ENCODE measurements at places on chromosomes 1 and 21.

DNA sequence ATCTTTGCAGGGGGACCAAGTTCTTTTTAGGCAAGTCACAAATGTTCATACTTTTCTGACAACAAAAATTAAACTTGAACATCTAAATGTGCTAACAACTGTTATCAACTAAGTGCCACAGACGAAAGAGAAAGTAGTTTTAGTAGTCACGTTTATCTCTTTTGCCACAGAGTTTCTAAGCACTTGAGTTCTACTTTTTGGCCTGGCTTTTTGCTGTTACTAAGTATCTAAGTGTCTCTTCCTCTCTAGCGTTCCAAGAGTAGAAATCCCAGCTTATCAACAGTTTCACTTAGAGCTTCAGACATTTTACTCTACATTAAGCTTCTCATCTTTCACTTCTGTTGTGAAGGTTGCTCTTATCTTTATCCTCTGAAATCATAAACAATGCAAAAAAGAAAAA, 34.2 kb downstream of the GATAD2B start:
- DNase-seq = no peak

DNA sequence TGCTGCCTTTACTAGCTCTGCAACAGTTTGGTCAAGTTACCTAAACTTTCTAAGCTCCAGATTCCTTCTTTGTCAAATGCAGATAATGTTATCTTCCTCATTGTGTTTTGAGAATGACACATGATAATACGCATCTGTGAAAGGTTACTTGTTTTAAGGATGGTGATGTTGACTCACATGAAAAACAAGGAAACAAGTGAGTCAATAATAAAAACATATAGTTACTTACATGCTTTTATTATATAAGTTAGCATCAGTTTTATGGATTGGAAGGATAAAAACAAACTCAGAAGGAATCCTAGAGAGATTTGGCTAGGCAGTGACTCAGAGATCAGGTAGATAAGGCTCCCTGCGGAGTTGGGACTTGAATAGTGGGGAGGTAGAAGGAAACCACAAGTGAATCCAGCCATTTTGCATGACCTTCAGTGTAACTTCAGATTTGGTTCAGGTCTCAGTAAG, 144.6 kb downstream of the LMO4 start:
- DNase-seq = no peak

- DNase-seq = no peak
Measured at GRCh38 chr1:181152892-181153633, 64.6 kb downstream of the IER5 start.

DNA sequence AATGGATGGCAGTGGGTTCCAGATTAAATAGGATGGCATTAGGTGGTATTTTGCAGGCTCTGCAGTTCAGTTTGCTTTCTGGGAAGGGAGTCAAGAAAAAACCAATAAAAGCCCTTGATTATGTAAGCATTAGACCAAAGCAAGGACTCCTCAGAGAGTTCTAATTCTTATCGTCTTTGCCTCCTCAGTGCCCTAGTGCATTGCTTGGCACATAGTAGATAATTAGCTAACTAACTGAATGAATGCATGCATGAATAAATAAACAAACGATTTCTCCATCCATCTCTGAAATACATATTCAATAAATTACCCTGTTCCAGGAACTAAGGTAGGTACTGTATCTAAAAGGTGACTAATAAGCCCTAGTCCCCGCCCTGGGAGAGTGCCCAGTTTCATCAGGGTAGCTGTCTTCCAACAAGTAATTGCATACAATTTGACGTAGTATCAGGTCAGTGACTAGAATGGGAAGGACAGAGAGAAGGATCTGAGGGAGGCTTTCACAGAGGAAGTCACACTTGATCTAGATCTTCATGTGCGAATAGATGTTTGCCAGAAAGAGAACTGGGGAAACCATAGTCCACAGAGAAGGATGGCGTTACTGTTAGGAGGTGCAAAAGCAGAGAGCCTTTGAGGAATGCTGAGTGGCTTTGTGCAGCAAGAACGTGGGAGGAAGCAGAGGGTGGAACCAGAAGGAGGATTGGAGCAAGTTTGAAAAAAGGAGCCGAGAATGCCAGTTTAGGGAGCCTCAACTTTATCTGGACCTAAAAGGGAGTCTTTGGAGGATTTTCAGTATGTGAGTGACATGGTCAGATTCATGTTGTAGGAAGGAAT, 111.4 kb downstream of the TBX19 start:
- DNase-seq = peak; percentile 12

Data from activated CD8-positive, alpha-beta T cell treated with anti-CD3 and anti-CD28 coated beads, Interleukin-2, amount 10 ng/mL, durations not matched to agents 7 days and 5 days (primary cell).